ENCODE measurements at places on chromosomes 7 and 10.

DNA sequence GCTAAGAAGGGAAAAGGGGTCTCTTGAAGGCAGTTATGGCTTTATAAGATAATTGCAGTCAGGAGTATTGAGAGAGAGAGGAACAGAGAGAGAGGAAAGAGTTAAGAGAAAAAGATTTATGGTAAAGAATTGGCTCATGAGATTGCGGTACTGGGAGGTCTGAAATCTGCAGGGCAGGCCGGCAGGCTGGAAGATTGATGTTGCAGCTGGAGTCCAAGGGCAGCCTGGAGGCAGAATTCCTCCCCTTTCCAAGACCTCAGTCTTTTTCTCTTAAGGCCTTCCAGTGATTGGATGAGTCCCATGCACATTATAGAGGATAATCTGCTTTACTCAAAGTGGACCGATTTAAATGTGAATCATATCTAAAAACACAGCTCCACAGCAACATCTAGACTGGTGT is 68.4 kb downstream of the HACD1 start:
- no peak for DNase-seq

- DNase-seq, result no peak
These were observed 128.5 kb upstream of the TNS3 start for GRCh38 chr7:47710201-47710935.

- DNase-seq, result no peak
These were observed 244.2 kb downstream of the THSD7A start for GRCh38 chr7:11587814-11588213.

GRCh38 chr10:51599647-51600046 is 99.7 kb downstream of the CSTF2T start:
- no peak for DNase-seq

- no peak for DNase-seq
These were observed 13.0 kb downstream of the ANTXRL start for GRCh38 chr10:46299536-46300369.

- DNase-seq, result peak; percentile 100
These were observed 123.9 kb downstream of the TNS3 start for GRCh38 chr7:47458057-47458456.

GRCh38 chr10:130127364-130128061 is 8.7 kb upstream of the GLRX3 start:
- peak; percentile 69 for DNase-seq

DNA sequence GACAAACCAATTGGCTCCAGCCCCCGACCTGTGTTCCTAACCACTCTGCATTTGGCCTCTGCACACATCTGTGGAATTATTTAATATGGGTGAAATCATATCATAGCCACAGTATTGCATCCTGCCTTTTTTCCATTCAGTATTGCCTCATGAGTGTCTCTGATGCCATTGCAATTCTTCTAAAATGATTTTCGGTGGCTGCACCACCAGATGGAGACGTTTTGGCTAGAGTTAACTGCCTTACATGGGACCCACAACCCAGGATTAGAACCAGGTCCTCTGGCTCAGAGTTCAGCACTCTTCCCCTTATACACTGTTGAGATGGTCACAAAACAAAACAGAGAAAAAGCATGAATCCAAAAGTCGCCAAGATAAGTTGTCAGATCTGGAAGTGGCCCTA is 180.8 kb downstream of the EMX2 start:
- DNase-seq, result no peak

DNA sequence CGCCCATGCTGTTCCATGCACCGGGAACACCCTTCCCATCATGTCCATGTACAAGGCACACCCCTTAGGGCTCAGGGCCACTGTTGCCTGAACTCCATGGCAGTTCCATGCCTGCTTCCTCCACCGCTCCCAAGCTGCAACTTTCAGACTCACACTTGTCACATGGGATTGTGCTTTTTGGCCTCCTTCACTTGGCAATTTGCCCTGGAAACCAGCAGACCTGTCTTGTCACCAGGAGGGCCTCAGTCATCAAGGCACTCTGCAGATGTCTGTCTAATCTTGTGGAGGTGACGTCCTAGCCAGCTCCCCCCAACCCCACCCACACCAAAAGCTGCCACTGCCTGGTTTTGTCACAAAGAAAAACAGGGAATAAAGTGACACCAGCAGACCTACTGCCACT is 47.5 kb downstream of the CARD11 start:
- no peak for DNase-seq

DNA sequence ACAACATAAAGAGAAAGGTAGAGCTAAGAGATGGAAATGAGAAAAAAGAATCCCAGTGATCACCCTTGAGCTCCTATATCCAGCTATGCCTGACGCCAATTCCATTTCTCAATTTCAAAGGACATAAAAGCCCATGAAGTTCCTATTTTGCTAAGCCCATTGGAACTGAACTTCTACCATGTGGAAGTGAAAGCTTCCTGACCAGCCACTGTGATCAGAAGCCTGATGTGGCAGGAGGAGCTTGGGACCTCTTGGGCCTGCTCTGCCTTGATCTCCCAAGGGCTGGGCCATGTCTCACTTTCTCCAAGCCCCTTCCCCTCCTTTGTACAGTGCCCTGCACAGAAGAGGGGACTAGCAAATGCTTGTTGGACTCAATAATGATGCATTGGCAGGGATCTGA is 52.7 kb downstream of the PRLHR start:
- DNase-seq, result no peak

- no peak for DNase-seq
These were observed 262.4 kb downstream of the CDK14 start for GRCh38 chr7:90858546-90858945.

DNA sequence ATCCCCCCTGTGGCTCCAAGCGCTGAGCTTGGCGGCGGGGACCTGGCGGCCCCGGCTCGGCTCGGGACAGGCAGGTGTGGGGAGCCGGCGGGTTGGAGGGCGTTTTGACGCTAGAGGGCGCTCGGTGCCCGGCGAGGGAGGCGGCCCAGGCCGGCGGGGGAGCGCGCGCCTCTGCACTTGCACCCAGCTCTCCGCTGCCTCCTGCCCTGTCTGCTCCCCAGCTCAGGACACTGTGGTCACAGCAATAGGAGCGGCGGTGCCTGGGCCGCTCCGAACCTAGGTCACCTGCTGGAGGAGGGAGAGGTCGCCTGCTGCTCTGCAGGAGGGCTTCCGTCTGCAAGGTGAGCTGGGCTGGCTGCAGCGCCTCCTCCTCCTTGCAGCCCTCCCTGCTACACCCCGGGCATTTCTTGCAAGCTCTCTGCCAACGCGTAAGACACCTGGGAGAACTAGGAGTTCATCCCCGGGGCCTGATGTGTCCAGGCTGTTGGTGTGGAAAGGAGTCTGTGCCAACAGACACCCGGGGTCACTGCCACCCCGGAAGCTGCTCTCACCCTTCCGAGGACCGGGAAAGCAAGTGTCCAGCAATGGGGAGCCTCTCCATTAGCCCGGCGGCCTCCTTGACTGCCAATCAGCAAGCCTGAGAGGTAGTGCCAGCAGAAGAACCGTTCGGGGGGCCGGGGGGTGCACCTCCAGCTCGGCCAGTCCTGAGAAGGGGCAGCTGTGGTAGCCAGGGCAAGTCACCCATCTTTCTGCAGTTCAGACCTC is 620.4 kb downstream of the GALNT17 start:
- no peak for DNase-seq

DNA sequence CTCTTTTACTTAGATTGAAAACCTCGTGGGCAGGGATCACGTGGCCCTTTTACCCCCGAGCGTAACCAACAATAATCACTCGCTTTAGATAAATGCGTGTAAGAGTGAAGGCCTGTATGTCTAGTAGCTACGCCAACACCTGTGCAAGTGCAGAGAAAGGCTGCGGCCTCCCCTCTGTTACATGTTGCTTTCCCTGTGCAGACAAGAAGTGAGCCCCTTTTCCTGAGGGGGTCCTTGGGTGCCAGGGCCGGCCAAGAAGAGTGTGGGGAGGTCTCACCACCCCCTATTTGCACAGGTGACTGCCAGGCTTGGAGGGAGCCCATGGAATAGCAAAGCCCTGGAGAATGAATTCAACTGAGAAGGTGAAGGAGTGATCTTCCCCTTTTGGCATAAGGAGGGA is 35.6 kb upstream of the CNPY1 start:
- no peak for DNase-seq
